Effector memory CD4-positive, alpha-beta T cell (primary cell): ENCODE measurements at places on chromosomes 3 and 15.

DNA sequence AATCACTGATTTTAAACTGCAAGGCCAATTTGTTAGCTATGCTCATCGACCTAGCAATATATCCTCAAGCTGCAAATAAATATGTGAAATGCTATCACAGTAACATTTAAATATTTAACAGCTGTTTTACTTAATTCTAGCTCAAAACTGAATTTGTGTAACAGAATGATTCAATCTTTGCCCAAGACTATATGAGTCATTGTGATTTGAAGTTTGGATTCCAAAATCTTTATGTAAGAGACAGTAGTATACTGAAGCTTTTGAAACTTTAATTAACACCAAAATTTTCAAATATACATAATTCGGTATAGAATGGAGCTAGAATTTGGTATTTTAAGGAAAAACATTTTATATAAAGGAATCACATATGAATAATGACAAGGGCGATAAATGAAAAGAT lies 603.0 kb upstream of the ROBO2 start:
- DNase-seq: no peak

DNA sequence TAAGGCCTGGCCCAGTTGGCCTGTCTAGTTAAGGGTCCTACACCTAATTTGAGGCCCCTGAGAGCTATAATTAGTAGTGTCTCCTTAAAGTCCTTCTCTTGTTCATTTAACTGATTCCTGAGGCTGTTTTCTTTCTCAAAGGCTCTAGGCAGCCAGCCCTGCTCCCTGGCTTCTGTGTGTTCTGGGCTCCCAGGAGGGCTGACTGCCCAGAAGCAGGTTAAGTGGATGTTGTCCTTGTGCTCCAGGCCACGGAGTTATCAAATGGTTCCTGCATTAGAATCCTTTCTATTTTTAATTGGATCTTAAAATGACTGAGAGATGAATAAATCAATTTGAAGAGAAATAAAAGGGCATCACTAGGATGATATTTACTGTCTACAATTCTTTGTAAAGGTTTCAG lies 140.0 kb downstream of the SNRK start:
- DNase-seq: no peak

GRCh38 chr3:51559411-51559888 lies 20.9 kb downstream of the RAD54L2 start:
- DNase-seq: no peak

GRCh38 chr3:139772539-139773500 lies 95.0 kb upstream of the NMNAT3 start:
- no peak for DNase-seq

DNA sequence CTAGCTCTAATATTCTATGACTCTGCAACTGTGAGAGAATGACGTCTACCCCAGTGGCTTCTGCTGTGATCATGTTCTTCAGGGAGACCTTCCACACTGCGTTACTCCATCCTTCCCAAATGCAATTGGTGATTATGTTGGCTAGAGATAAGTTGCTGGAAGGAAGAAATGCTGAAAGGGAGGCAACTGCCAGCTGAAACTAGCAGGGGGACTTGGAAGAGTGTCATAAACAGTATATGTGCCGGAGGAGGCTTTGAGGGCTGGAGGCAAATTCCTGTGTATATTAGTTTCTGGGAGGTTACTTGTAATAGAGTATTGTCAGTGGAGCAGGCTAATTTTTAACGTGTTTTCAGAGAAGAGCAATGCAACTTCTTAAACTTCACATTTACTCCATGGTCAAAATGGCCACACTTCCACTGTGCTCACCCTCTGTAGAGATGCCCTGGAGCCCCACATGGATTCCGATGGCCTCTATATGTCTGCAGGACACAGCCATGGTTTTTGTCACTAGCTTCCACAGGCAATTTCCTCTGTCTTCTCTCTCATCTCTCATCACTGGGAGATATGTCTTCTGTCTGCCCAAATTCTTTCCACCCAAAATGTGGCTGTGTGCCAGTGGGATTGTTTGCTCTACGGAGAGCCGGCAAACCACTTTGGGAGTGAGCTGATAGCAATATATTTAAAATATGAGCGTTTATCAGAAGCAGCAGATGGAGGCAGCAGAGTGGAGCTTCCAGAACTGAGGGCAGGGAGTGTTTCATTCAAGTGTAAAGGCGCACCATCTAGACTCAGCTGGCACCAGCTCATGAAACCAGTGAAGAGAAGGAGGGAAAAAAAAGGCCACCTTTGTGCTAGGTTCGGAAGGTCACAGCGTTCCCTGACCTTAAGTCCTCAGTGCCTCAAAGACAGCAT lies 13.3 kb upstream of the CD47 start:
- no peak for DNase-seq

DNA sequence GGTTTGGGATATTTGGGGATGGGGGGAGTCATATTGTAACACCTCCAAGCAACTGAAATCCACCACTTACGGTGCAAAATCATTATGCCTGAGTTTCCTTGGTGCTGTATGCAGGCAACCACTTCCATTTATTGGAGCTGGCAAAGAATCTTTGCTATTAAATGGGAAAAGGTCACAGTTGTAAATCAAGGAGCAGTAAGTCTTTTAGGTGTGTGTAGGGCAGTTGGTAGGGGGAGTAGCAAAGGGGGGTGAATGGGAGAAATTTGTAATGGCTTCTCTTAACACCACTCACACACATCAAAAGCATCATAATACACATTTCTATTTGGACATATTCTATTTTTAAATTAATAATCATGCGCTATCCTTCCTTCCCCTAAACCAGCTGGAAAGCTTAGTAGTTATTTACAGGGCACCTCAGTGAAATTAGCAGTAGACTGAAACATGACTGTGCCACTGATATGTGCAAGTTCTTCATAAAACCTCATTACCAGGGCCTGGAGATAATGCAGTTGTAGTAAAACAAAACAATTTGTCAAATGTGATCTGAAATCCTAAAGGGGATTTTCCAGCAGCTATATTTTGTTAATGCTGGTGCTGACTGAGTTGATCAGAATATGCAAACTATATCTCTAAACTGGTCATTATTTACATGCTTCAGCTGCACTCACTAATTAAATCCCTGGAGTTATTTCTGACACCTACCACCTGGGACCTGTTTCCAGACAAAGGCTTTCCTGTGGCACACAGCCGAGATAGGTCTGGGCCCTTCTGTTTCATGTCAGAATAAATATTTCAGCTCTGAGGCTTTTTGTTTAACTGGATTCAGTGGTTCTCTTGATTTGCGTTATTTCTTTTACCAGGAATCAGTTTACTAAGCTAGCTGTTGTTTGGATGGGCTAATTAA lies 90.1 kb downstream of the B3GALNT1 start:
- no peak for DNase-seq

DNA sequence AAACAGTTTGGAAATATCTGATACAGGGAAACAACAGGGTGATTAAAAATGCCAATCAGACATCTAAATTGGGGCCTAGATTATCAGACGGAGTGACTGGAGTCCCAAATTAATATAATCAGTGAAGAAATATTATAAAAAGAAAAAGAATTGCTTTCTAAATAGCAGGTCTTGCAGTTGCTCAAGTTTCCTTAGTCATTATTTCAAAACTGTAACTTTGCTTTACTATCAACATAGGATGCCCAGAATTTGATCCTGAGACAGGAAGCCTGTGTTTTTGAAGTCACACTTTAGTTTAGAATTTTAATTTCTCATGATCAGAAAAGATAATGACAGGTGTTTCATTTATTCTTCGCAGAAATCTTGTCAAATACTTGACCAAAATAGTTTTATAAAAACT lies 105.9 kb downstream of the IL1RAP start:
- no peak for DNase-seq

- no peak for DNase-seq
Measured at GRCh38 chr3:134516905-134517304, 31.0 kb downstream of the CEP63 start.

DNA sequence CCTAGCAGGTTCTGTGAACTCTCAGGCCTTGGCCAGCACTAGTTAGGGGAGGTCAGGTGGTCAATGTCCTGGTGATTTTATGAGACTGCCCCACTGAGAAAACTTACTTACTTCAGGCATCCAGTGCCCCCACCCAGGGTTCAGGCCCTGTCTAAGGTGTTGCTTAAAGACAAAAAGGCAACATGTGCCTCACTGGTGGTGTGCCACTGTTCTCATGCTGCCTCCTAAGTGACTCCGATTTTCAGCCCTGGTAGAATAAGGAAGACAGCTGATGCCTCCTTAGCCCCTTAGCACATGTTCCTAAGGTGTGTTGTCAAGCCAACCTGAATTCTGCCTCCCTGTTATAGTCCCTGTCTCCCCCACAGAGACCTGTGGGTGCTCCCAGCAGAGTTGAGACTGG lies 5.3 kb downstream of the RBM15B start:
- DNase-seq: no peak

GRCh38 chr3:157914882-157915281 lies 191.3 kb downstream of the SHOX2 start:
- DNase-seq: no peak

GRCh38 chr15:85500729-85501128 lies 120.3 kb downstream of the AKAP13 start:
- no peak for DNase-seq

- no peak for DNase-seq
Measured at GRCh38 chr15:79953951-79954444, 17.0 kb downstream of the BCL2A1 start.

DNA sequence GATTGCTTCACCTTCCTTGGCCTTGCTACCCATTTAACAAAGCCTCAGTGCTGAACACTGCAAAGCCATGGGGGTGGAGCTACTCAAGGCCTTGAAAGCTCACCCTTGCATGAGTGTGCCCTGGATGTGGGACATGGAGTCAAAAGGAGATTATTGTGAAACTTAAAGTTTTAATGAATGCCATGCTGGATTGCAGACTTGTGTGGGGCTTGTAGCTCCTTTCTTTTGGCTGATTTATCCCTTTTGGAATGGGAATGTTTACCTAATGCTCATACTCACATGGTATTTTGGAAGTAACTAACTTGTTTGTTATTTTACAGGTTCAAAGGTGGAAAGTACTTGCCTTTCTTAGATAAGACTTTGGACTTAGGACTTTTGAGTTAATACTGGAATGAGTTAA lies 538.5 kb upstream of the NECTIN3 start:
- DNase-seq: no peak

DNA sequence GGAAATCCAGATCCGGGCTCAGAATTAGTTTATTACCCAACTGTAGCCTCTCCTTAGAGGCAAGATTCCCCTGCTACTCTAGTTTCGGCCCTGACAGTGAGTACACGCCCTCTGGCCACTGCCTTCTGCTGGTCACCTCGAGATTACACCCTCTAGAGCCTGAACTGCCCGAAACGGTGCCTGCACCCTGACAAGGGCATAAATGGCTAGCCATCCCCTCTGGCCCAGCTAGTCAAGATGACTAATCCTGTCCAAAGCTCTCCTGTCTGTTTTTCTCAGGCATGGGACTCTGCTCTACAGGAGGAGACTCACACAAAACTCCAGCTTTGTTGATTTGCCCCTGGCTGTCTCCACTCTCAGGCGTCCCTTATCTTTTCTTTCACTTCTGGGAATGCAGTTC lies 150.5 kb upstream of the UBE2E2 start:
- no peak for DNase-seq

- DNase-seq: no peak
Measured at GRCh38 chr15:94023531-94023930, 207.8 kb upstream of the MCTP2 start.

- no peak for DNase-seq
Measured at GRCh38 chr3:107063351-107063750, 313.9 kb upstream of the CCDC54 start.

- no peak for DNase-seq
Measured at GRCh38 chr3:193825617-193826016, 232.6 kb downstream of the OPA1 start.

DNA sequence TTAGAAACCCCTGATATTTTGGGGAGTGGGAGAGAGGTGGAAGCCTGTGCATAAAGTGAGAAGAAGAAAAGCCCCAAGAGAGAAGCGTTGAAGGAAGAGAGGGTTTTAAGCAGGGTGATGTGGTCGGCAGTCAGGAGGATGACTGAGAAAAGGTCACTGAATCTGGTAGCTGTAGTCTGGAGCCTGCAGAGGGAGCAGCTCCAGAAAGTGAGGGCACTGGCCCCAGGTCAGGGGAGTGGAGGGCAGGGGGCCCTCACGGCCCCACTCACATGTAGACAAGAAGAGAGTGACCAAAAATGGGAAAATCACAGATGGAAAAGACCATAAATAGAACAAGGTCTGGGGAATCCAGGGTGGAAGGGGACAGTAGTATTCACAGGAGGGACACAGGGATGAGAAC lies 105.5 kb downstream of the RYK start:
- DNase-seq: no peak

GRCh38 chr3:159875116-159875515 lies 113.5 kb upstream of the IL12A start:
- no peak for DNase-seq

GRCh38 chr3:17077606-17078005 lies 192.9 kb downstream of the PLCL2 start:
- DNase-seq: no peak

DNA sequence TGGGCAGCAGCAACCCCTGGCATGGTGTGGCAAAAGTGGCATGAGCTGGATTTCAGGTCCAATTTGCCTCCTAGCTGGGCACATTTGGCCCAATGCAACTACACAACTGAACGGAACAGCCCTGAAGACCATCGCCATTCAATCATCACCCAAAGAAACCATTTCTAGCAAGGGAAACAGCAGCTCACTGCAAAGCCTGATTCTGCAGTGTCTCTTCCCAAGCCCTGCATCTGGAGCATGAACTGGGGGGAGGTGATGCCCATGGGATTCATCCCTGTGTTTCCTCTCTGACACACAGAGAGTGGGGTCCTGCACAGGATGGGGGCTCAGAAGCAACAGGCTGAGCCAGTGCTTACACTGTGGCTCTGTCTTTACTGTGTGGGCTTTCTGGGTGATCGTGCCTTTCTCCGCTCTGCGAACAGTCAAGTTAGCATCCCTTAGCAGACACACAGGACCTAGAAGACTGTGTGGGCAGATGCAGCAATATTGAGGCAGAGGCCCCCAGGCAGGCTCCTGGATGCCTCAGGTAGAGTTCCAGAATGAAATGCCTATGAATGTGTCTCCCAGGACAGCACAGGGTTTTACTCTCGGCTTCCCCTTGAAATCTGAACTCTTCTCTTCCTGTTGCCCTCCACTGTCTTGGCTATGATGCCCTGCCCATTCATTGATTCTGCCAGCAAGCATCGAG lies 91.1 kb upstream of the ALDH1A3 start:
- DNase-seq: no peak

DNA sequence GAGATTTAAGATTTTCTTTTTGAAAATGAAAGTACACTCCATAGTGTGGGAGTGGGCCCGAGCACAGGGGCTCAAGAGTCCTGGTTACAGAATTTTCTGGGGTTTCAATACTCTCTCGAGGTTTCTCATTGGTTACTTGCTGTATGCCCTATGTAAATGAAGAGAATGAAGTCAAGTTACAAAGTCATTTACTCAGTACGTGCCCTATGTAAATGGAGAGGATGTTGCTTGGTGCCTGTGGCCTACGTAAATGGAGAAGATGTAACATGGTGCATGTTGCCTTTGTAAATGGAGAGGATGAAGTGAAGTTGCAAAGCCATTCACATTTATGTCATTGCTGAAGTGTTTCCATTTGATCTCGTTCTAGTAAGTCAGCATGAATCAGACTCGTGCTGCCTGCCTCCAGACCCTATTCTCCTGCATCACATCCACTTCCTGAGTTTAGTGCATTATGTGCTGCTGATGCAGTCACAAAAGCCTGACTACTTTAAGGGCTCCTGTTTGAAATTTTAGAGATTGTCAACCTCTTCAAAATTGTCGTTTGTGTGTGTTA lies 302.0 kb downstream of the ZBBX start:
- no peak for DNase-seq
